MCF 10A (cell line): ENCODE measurements at places on chromosomes 2 and 18. TPM values are rescaled to one million over a fixed set of nuclear protein-coding genes. Genes with fewer than 3 reads are reported as not detected.

OR6B2 gene
- total RNA-seq: not detected in 2 replicates

TTR gene
- not detected in 2 replicates for total RNA-seq

UGT1A4 gene
- 0.12 TPM in 1 of 2 replicates, not detected in the other for total RNA-seq

TPGS2 gene
- 36.5 and 40.9 TPM in 2 replicates for total RNA-seq

IL36RN gene
- not detected in 2 replicates for total RNA-seq

GPR45 gene
- total RNA-seq: not detected in 2 replicates

CCDC74A gene
- 0.32 and 1.1 TPM in 2 replicates for total RNA-seq
